Activated naive CD4-positive, alpha-beta T cell (primary cell): ENCODE measurements at places on chromosomes 5 and 9.

DNA sequence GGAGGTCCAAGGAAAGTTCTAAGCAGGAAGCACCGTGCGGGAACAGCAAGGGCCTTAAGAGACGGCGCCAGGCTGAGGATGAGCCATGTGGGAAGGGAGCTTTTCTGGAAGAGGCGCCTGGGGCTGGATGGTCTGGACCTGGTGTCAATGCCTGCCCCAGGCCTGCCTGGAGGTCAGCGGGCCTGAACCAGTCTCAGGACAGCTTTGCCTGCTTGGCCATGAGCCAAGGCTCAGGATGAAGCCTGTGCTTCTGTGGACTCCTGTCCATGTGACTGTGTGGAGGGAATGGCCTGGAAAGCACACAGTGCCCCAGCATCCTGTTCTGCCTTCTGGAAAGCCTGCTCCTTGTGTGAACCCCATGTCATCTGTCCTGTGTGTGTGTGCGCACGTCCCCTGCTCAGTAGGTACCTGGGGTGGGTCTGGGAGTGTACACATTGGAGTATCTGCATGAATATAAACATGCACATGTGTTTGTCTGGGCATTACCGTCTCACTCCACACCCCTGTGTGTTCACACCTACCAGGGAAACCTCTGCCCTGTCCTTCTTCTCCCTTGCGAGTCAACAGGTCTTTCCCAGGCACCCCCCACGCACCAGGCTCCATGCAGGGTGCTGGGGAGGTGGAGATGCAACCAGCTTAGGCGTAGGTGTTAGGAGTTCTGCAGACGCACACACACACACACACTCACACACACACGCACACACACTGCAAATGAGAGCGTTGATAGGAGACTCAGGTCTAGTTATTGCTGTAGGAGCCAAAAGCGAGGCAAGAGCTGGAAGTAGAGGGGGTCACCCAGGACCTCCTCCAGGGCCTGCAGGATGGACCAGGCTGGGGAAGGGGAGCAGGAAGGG lies 24.8 kb downstream of the DAB2IP start:
- no peak for DNase-seq

DNA sequence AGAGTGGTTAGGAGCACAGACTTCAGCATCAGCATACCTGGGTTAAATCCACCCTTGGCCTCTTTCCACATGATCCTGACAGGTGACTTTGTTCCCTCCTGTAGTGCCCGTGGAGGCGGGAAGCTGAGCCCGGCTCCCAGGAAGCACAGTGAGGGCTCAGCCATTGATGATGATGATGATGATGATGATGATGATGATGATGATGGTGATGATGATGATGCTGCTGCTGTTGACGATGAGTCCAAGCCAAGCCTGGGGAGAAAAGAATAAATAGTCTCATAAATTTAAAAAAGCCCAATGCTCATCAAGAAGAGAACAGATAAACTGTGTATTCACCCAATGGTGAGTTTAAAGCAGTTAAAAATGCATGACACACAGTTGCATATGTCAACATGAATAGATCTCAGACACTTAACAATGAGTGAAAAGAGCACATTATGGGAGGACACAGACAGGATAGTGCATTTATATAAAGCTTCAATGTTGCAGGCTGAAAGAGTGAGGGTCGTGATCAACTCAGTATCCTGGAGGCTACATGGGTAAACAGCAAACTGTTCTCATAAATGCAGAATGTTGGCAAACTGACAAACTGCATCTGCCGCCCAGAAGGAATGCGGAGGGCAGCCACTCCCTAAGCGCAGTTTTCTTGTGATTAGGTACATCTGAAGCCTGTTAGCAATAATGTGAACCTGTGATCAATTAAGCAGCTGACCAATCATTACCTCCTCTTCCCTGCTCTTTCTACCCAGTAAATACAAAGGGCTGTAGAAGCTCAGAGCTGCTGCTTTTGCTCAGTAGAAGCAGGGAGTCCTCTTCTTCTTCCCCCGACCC lies 11.7 kb upstream of the CFAP157 start:
- no peak for DNase-seq

DNA sequence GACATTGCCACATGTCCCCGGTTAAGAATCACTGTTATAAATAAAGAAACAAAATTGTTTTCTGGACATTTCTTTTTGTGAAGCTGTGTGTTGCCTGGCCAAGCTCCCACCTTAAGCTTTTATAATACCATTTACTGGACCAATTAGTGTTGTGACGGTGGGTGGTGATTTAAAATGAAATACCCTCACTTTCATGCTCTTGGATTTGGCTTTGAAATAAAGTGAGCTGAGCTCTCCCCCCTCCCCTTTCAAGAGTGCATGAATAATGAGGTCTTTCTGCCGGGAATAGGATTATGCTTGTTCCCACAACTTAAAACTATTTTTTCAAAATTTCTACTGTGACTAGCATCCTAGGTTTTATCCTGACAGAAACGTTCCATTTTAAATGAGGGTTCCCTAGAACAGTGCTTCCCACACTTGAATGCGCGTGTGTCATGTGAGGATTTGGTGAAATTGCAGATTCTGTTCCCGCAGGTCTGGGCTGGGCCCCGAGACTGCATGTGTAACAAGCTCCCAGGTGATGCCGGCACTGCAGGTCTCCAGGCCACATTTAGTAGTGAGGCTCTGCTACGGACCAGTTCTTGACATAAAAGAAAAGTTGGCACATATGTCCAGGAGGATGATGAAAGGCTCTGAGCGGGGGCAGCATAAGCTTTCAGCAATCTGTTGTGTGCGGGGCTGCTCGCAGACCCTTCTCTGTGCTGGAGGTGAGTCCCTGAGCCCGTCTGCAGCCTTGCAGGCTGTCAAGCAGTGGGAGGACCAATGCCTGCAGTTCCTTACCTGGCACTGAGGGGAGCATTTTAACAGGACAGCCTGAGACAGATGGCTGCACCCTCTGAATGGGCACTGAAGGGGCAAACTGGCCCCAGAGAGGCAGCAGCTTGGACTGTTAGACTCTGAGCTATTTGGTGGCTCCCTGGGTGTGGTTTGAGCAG lies 24.4 kb downstream of the IQGAP2 start:
- no peak for DNase-seq

DNA sequence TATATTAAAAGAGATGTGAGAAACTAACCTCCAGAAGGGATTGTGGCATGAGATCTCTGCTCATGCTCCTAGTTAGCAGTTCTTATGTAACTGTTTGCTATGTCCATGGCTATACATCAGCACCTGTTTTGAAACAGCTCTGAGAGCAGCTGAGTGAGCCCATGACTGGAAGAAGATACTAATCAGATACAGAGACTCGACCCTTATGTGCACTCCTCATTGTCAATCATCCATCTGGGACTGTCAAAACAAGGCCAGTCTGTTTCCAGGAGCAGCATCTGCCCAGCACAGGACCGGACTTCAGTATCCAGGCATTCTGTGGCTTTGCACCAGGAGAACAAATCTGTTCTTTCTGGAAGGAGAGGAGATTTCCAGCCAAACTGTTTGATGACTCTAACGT lies 77.7 kb downstream of the EFNA5 start:
- no peak for DNase-seq

DNA sequence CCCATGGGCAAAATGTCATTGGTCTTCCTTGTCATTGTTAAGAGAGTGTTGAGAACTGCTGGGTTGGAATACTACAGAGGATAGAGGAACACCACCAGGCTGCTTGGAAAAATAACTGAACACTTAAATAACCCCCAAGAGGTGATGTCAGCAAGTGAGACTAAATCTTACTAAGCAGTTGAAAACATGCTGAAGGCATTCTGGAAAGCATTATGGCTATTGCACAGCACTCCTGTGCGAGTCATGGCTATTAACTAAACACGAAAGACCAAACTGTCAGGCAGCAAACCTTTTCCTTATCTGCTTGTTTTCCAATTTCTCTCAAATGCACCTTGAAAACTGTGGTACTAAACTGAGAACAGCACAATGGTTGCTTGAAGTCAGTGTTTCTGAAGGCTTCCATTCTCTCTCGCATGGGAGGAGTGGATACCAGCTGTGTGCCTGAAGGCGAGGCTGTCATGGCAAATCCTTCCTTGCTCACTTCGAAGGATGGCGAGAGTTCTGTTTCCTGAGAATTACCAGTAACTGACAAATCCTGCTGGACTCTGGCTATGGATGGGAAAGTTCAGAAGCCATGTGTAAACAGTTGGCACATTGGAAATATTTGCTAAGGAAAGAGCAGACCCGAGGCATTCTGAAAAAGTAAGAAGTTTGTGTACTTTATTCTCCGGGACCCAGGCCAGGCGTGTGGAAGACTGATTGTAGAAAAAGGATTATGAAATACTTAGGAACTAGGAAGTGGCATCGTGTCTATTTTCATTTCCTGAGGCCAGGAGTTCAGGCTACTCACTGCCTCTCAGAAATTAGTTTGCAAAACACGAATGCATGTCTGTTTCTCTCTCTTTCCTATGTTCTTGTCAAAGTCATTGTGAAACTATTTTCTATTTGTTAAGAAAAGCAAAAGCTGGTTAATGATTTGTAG lies 182.1 kb downstream of the DMRT2 start:
- DNase-seq: no peak

DNA sequence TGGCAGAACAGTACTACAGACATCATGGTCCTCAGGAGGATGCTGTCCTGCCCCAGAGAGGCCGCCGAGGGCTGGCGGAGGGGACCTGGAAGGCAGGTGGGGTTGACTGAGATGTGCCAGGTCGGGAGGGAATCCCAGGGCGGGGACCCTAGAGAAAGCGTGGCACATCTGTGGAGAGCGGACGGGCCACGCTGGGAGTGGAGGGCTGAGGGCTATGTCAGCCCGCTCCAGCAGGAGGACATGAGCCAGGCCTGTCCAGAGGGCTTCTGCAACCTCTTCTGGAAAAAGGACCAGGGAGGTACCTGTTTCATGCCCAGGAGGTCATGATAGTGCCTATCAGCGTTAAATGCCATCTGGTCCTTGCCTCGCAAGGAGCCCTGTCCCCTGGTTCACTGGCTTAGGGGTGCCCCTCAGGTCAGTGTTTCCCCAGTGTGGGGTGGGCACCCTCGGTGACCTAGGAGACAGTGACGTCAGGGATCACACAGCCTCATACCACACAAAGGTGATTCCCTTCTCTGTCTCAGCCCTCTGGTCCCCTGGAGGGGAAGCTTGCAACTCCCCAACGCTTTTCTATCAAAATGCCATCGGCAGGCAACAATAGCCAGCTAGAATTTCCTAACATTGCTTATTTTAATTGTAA lies 103.6 kb upstream of the IER5L start:
- DNase-seq: no peak
